Activated CD4-positive, alpha-beta T cell treated with anti-CD3 and anti-CD28 coated beads, Interleukin-2, amount 50 U/mL, for 1 hour (primary cell): ENCODE measurements at places on chromosomes 7 and 10.

DNA sequence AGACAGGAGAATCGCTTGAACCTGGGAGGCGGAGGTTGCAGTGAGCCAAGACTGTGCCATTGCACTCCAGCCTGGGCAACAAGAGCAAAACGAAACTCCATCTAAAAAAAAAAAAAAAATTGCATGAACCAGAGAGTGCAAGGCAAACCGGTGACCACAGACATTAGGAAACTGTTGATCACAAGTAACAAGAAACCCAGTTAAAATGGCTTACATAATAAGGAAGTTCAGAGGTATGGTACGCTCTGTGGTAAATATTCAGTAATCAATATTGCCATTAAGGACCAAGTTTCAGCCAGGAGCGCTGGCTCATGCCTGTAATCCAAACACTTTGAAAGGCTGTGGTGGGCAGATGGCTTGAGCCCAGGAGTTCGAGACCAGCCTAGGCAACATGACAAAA is 9.2 kb upstream of the NT5C2 start:
- DNase-seq: no peak

DNA sequence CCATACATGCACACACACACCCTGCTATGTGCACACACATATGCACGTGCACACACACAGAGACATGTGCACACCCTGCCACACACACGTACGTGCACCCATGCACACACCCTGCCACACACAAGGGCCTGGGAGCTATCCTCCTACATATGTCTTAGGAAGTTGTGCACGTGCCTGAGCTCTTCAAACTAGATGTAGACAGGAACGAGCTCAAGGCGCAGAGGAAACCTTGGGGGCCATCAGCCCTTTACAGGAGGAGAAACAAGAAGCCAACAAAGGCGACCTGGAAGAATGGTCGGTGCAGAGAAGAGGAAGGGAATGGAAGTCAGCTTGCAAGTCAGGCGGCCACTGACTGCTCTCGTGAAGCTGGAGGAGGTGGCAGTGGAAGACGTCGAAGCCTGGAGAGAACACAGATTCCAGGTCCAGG is 58.7 kb downstream of the AOC1 start:
- DNase-seq: no peak

- DNase-seq: no peak
Measured at GRCh38 chr7:36978461-36978860, 254.2 kb upstream of the AOAH start.

DNA sequence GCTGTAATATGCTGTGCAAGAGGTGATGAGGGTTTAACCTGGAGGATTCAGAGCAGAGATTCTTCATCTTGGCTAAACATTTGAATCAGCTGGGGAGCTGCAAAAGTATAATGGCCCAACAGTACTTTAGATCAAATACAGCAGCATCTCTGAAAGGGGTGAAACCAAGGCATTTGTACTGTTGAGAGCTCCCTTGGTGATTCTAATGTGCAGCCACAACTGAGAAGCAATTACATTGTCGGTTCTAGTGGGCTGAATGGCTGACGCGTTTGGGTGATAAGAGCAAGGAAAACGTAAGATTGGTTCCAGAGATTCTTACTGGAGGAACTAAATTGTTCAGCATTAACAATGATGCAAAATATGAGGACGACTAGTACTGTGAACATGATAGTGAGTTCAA is 269.7 kb downstream of the AGMO start:
- no peak for DNase-seq

DNA sequence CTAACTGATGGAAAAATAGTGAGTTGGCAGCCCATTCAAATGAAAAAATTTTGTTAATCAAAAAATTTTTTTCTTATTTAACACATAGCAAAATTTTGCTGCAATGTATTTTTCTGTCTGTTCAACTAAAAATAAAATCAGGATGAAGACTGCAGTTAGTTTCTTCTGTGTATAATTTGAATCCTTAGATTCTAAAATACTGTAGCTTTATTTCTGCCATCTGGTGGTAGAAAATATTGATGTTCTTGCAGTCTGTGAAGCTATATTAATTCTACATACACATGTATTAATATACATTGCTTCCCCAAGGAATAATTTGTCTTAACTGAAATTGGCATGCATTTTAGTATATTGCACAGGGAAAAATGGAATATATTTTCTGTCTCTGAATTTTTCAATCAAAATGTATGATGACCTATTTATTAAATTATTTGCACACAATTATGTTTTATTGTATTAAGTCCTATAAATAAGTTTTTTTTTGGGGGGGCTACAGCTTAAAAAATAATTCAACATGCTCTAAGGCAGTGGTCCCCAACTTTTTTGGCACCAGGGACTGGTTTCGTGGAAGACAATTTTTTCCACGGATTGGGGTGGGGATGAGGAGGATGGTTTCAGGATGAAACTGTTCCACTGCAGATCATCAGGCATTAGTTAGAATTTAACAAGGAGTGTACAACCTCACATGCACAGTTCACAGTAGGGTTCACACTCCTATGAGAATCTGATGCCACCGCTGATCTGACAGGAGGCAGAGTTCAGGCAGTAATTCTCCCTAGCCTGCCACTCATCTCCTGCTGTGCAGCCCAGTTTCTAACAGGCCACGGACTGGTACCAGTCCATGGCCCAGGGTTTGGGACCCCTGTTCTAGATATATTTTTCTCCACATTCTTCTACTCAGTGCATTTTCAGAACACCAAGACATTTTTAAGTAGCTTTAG is 119.4 kb downstream of the GNAT3 start:
- no peak for DNase-seq
